ENCODE measurements at places on chromosomes 7 and 10. TPM values are rescaled to one million over a fixed set of nuclear protein-coding genes. Genes with fewer than 3 reads are reported as not detected.

RNF133 gene
- total RNA-seq: 5.6 TPM

GRCh38 chr7:94577357-94577756 is 67.7 kb downstream of the CASD1 start:
- no peaks in the 10 kb centered on the region for H3K36me3 ChIP-seq
- H3K27ac ChIP-seq: no peak overlapping the region
- H3K4me1 ChIP-seq: no peaks in the 10 kb centered on the region
- DNase-seq: no peak
- no peak overlapping the region for H3K4me3 ChIP-seq

PON1 gene
- 0.29 TPM for total RNA-seq

DNA sequence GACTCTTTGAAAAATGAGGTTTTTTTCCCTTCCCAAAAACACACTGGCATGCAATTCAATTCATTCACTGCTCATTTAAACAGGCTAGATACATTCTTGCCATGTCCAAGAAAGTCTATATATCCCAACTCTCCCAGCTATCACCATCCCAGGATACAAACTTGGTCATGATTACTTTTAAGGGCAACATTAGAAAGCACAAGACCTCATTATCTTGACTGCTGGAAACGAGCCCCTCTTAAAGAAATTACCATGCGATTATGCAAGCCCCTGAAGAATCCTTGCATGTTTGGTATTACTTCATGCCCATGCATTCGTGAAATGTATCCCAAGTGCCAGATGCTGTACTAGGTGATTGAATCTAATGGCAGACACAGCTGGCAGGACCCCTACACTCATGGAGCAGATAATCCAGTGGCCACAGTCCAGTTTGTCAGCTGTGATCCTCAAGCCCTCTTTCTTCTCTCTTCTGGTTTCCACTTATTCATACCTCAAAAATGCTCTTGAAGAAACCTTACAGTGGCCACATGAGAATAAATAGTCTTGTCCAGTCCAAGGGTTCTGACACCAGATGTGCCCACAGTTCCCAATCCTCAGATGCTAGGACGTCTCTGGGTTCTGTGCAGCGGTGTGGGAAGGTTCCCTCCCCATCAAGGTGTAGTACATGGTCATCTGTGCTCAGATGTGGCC is 103.7 kb upstream of the HABP2 start:
- no peaks in the 10 kb centered on the region for H3K27me3 ChIP-seq
- DNase-seq: no peak
- H3K27ac ChIP-seq: no peak overlapping the region
- no peaks in the 10 kb centered on the region for H3K4me1 ChIP-seq
- H3K36me3 ChIP-seq: no peaks in the 10 kb centered on the region

GRCh38 chr7:123682690-123683089 is 27.0 kb downstream of the LMOD2 start:
- no peak overlapping the region for H3K27ac ChIP-seq
- no peaks in the 10 kb centered on the region for H3K36me3 ChIP-seq
- H3K4me1 ChIP-seq: no peaks in the 10 kb centered on the region
- no peak for DNase-seq
- no peak overlapping the region for H3K4me3 ChIP-seq

- no peaks in the 10 kb centered on the region for H3K4me1 ChIP-seq
- H3K27ac ChIP-seq: no peak overlapping the region
- no peaks in the 10 kb centered on the region for H3K36me3 ChIP-seq
- DNase-seq: no peak
- no peaks in the 10 kb centered on the region for H3K27me3 ChIP-seq
- no peak overlapping the region for H3K4me3 ChIP-seq
Observed at GRCh38 chr7:44244282-44244681, 43.5 kb downstream of the YKT6 start.

All from breast epithelium (tissue), 4 donors.